Myocyte (in vitro differentiated cells): ENCODE measurements at places on chromosomes 1 and 21.

GRCh38 chr1:160993544-160994193, 27.3 kb downstream of the F11R start:
- peak; percentile 70 for DNase-seq

DNA sequence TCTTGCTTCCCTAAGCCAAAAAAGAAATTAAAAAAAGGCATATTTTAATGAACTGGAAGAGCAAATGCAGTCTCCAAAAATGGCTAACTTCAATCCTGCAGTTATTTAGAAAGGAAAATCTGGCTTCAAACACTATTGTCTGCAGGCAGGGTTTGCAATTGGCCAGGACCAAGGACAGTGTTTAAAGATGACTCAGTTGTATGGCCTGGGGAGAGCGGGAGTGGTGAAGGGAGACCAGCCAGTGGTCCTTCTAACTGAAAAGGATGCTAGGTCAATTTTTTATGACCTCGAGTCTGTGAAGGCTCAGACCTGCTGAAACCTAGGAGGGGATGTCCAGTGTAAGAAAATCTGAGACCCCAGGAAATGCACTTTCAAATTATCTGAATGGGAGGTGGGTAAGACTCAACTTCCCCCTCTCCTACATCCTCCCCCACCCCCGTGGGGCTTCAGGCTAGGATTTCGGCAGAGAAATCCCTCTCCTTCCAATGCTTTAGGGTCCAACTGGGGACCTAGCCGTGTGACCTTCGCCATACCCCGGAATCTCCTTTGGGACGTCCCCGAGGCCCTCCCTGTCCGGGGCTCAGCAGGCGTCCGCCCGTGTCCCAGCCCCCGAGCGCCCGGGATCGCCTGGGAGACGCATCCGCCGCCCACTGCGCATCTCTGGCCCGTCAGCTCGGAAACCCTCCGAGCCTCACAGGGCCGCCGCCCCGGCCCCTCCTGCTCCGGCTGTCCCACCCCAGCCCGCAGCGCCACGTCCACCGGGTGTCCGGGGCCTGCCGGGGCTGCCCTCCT, 602 bp upstream of the RIMKLA start:
- peak; percentile 27 for DNase-seq

GRCh38 chr1:66283622-66284041, 250.3 kb upstream of the SGIP1 start:
- DNase-seq = peak; percentile 50

- no peak for DNase-seq
Measured at GRCh38 chr21:36613554-36613953, 85.4 kb upstream of the SIM2 start.

DNA sequence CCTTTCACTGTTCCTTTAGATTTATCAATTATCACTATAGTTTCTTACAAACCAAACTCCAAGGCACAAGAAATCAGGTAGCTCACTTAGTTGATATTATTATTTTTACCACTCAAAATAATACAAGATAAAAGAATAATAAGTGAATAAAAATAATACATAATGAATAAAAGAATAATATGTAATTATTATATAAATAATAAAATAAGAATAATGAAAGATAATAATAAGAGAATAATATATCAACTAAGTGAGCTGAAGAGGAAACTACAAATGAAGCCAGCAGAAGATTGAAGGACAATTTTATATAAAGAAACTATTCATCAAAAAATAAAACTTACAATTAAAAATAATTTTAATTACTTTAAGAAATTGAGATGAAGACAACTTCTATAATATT, 90.6 kb downstream of the LRRIQ3 start:
- DNase-seq = no peak

GRCh38 chr1:176119549-176119948, 87.5 kb downstream of the COP1 start:
- DNase-seq = no peak

DNA sequence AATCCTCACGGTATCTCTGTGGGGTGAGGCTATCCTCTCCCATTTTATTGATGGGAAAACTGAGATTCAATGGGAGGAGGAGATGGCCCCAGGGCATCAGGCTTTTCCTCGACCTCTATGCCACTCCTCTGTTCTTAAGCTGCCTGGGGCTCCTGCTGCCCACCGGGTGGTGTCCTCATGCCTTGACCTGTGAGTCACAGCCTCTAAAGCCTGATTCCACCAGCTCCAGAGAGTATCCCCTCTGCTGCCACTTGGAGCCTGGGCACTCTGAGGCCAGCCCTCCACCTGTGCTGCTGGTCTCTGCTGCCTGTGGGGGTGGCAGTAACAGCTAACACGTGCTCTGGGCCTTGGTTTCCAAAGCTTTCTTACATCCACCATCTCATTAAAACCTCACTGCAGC, 241.2 kb downstream of the TRABD2B start:
- DNase-seq = no peak

GRCh38 chr1:44543064-44543744, 131.1 kb downstream of the TMEM53 start:
- no peak for DNase-seq
